Tibial nerve (tissue), 4 donors: ENCODE measurements at places on chromosomes 6 and 20.

GRCh38 chr20:11966186-11966585 is 48.5 kb downstream of the BTBD3 start:
- H3K27ac ChIP-seq, result no peak overlapping the region
- H3K4me3 ChIP-seq, result no peak overlapping the region
- H3K27me3 ChIP-seq, result no peaks in the 10 kb centered on the region
- no peak for DNase-seq
- H3K36me3 ChIP-seq, result no peaks in the 10 kb centered on the region

- H3K4me1 ChIP-seq, result no peaks in the 10 kb centered on the region
- no peaks in the 10 kb centered on the region for H3K27me3 ChIP-seq
- no peak overlapping the region for H3K4me3 ChIP-seq
- DNase-seq, result no peak
- H3K27ac ChIP-seq, result no peak overlapping the region
Observed at GRCh38 chr6:4941782-4942672, 61.8 kb downstream of the RPP40 start.

GRCh38 chr6:169158174-169158573 is 95.5 kb downstream of the THBS2 start:
- no peaks in the 10 kb centered on the region for H3K27me3 ChIP-seq
- H3K27ac ChIP-seq, result no peak overlapping the region
- no peaks in the 10 kb centered on the region for H3K36me3 ChIP-seq
- H3K4me1 ChIP-seq, result peaks cover 39% of the 10 kb centered on the region

- H3K27ac ChIP-seq, result no peak overlapping the region
- H3K36me3 ChIP-seq, result no peaks in the 10 kb centered on the region
- H3K4me3 ChIP-seq, result no peak overlapping the region
- no peak for DNase-seq
- H3K4me1 ChIP-seq, result no peaks in the 10 kb centered on the region
Observed at GRCh38 chr6:101401792-101402621, 8.5 kb downstream of the GRIK2 start.

GRCh38 chr6:85923013-85923430 is 280.3 kb upstream of the SYNCRIP start:
- no peak for DNase-seq
- no peak overlapping the region for H3K27ac ChIP-seq
- H3K4me1 ChIP-seq, result no peaks in the 10 kb centered on the region
- no peaks in the 10 kb centered on the region for H3K27me3 ChIP-seq

- H3K27ac ChIP-seq, result no peak overlapping the region
- no peak overlapping the region for H3K4me3 ChIP-seq
Observed at GRCh38 chr6:16839631-16840179, 78.4 kb upstream of the ATXN1 start.

GRCh38 chr6:107560657-107561056 is 70.7 kb downstream of the SOBP start:
- H3K36me3 ChIP-seq, result no peaks in the 10 kb centered on the region
- H3K27ac ChIP-seq, result peak overlapping the region; percentile 31
- peak; percentile 8 for DNase-seq
- no peaks in the 10 kb centered on the region for H3K27me3 ChIP-seq
- H3K4me3 ChIP-seq, result no peak overlapping the region
